Caco-2 (cell line): ENCODE measurements at places on chromosomes 1 and 21. TPM values are rescaled to one million over a fixed set of nuclear protein-coding genes. Genes with fewer than 3 reads are reported as not detected.

GRCh38 chr1:167983797-167984420, 47.0 kb upstream of the MPC2 start:
- H3K27me3 ChIP-seq, result no peaks in the 10 kb centered on the region
- no peak overlapping the region for H3K4me3 ChIP-seq
- H3K4me1 ChIP-seq, result peaks cover 9% of the 10 kb centered on the region
- DNase-seq, result no peak

- H3K36me3 ChIP-seq, result no peaks in the 10 kb centered on the region
- peak overlapping the region; percentile 58 for H3K4me3 ChIP-seq
- no peak overlapping the region for H3K27ac ChIP-seq
- H3K4me1 ChIP-seq, result peaks cover 12% of the 10 kb centered on the region; the same call in 1 of the 2 replicates
- peak; percentile 79 for DNase-seq
- peaks cover 3% of the 10 kb centered on the region; the same call in 1 of the 2 replicates for H3K27me3 ChIP-seq
Observed at GRCh38 chr1:9689011-9689706, 37.6 kb downstream of the PIK3CD start.

DNA sequence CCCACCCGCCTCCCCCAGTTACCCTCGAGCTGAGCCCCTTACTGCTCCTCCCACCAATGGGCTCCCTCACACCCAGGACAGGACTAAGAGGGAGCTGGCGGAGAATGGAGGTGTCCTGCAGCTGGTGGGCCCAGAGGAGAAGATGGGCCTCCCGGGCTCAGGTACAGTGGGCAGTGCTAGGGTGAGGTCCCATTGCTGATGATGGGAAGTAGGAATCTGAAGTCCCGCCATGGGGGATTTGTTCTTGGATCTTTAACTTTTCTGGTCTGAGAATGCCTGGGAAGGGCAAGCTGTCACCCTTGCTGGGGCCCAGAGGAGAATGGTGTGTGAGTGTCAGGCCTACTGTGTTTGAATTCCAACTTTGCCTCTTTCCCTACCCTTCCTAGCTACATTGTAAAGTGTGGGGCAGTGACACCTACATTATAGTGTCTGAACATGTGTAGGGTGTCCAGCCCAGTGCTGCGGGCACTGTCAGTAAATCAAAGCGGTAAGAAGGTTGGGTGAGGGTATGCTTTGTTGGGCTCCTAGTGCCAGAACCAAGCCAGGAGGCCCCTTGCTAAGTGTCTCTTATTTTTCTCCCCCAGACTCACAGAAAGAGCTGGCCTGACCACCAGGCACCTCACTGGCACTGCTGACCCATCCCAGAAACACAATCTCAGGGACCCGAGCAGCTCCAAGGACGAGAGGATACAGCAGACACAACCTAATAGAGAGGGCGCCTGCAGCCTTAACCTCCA, 44.7 kb downstream of the YARS1 start:
- H3K27me3 ChIP-seq, result no peaks in the 10 kb centered on the region
- no peak overlapping the region for H3K4me3 ChIP-seq
- no peak for DNase-seq
- peak overlapping the region; percentile 73 for H3K27ac ChIP-seq
- no peaks in the 10 kb centered on the region; the same call in 1 of the 2 replicates for H3K36me3 ChIP-seq

GRCh38 chr1:22619798-22620197, 16.6 kb upstream of the C1QA start:
- H3K36me3 ChIP-seq, result no peaks in the 10 kb centered on the region
- H3K4me1 ChIP-seq, result no peaks in the 10 kb centered on the region
- no peak for DNase-seq

DNA sequence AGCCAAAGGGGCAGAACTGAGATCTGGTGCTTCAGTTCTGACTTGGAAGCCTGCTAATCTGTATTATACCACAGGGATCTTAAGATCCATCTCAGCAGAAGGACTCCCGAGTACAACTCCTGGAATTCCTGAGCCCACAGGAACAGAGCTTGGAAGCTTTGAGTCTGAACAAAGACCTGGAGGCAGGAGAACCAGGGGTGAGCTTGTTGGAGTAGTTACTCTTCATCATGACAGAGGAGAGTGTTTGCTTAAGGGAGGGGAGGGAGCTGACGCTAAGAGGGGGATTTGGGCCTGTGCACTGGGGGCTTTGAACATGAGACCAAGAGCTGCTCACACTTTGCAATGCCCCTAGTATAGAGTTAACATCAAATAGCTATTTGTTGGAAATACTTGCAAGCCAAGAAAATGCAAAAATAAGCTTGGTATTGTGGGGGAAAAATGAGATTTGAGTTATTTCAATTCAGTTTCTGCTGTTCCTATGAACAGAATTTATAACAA, 41.1 kb upstream of the TRABD2B start:
- no peaks in the 10 kb centered on the region for H3K4me1 ChIP-seq
- no peaks in the 10 kb centered on the region for H3K36me3 ChIP-seq
- no peak for DNase-seq
- no peak overlapping the region for H3K27ac ChIP-seq

DNA sequence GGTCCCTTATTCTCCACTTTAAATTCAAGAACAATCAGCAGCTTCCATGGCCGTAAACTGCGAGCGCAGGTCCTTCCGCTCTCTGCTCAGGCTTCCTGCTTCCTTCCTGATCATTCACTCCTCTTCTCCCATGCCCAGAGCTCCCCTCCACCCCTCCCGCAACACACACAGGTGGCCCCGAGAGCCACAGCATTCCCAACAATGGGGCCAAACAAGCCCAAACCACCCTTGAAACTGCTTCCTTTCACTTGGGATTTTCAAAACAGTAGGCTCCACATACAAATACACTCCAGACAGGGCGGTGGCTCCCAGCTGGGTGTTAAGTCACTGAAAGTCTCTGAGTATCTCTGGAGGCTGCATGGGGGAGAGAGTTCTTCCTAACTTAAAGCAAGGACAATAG, 11.4 kb downstream of the FAM89A start:
- peaks cover 11% of the 10 kb centered on the region; the same call in 1 of the 2 replicates for H3K4me1 ChIP-seq
- H3K27me3 ChIP-seq, result no peaks in the 10 kb centered on the region
- no peaks in the 10 kb centered on the region; the same call in 1 of the 2 replicates for H3K36me3 ChIP-seq
- no peak overlapping the region for H3K4me3 ChIP-seq
- no peak for DNase-seq
- H3K27ac ChIP-seq, result no peak overlapping the region

GRCh38 chr1:52413410-52413989, 9.1 kb downstream of the PRPF38A start:
- H3K27me3 ChIP-seq, result no peaks in the 10 kb centered on the region
- no peaks in the 10 kb centered on the region for H3K4me1 ChIP-seq
- H3K4me3 ChIP-seq, result no peak overlapping the region
- H3K36me3 ChIP-seq, result peaks cover 3% of the 10 kb centered on the region; the same call in 1 of the 2 replicates
- no peak for DNase-seq
- no peak overlapping the region for H3K27ac ChIP-seq

GRCh38 chr1:64184003-64184440, 19.4 kb upstream of the UBE2U start:
- no peak overlapping the region for H3K4me3 ChIP-seq
- no peak overlapping the region for H3K27ac ChIP-seq
- H3K36me3 ChIP-seq, result no peaks in the 10 kb centered on the region
- no peaks in the 10 kb centered on the region for H3K27me3 ChIP-seq
- DNase-seq, result no peak
- no peaks in the 10 kb centered on the region for H3K4me1 ChIP-seq

GRCh38 chr21:32886339-32886738, 114.8 kb upstream of the PAXBP1 start:
- no peaks in the 10 kb centered on the region for H3K36me3 ChIP-seq
- H3K4me3 ChIP-seq, result no peak overlapping the region
- no peaks in the 10 kb centered on the region for H3K4me1 ChIP-seq
- 0 out of 2 replicates have a peak, but pooled peaks cover 2% of the 10 kb centered on the region for H3K27me3 ChIP-seq
- no peak overlapping the region for H3K27ac ChIP-seq

GRCh38 chr1:115755456-115756370, 12.8 kb downstream of the CASQ2 start:
- H3K36me3 ChIP-seq, result no peaks in the 10 kb centered on the region
- H3K27me3 ChIP-seq, result no peaks in the 10 kb centered on the region
- H3K4me1 ChIP-seq, result no peaks in the 10 kb centered on the region
- DNase-seq, result no peak

- peak; percentile 30 for DNase-seq
- H3K27me3 ChIP-seq, result no peaks in the 10 kb centered on the region
- no peaks in the 10 kb centered on the region for H3K4me1 ChIP-seq
- H3K4me3 ChIP-seq, result no peak overlapping the region
- H3K36me3 ChIP-seq, result no peaks in the 10 kb centered on the region
Observed at GRCh38 chr1:194295685-194296084, 1109.3 kb upstream of the B3GALT2 start.

DNA sequence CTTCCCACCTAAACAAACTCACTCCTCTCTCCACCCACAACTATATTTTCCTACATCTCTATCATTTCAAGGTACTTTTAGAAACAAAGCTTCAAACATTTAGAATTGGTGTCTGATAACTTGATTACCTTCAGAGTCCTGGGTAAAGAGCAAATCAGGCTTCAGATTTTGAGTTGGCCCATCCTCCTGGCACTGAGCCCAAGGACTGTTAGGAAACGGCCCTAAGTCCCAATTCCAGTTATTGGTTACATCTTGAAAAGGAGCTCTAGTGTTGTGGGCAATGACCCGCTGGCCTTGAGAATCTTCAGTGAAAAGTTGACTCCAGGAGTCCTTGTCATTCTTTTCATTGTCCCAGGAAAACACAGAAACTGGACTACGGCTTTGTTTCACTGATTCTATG, 15.1 kb downstream of the MTFR1L start:
- no peaks in the 10 kb centered on the region for H3K27me3 ChIP-seq
- DNase-seq, result no peak
- H3K4me1 ChIP-seq, result no peaks in the 10 kb centered on the region
- H3K27ac ChIP-seq, result no peak overlapping the region
- peaks cover 1% of the 10 kb centered on the region for H3K36me3 ChIP-seq

GRCh38 chr1:147824798-147825197, 64.4 kb upstream of the GJA5 start:
- no peak overlapping the region for H3K27ac ChIP-seq
- no peaks in the 10 kb centered on the region for H3K4me1 ChIP-seq
- no peak overlapping the region for H3K4me3 ChIP-seq
- no peaks in the 10 kb centered on the region for H3K27me3 ChIP-seq
- no peaks in the 10 kb centered on the region for H3K36me3 ChIP-seq

- no peak overlapping the region for H3K4me3 ChIP-seq
- peaks cover 20% of the 10 kb centered on the region for H3K4me1 ChIP-seq
- DNase-seq, result no peak
- H3K27ac ChIP-seq, result no peak overlapping the region
- no peaks in the 10 kb centered on the region for H3K27me3 ChIP-seq
- no peaks in the 10 kb centered on the region for H3K36me3 ChIP-seq
Observed at GRCh38 chr21:44461464-44462001, 6.2 kb downstream of the LRRC3 start.

DNA sequence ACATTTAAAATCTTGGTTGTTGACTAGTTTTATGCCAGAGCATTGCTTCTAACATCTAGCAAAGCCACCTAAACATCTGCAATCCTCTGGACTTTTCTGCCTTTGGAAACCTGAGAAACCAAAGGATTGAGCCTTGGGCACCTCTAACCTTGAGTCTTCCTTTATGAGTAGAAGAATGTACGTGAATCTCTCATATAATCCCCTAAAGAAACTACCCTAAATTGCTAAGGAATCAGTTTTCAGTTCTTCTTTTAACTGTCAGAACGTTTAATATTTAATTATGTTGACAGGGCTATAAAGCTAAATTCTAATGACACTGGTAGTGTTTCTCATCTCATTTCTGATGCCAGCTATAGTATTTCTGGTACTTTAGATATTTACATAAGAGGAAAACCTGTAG, 997.3 kb downstream of the AMY1C start:
- H3K27me3 ChIP-seq, result no peaks in the 10 kb centered on the region
- no peak overlapping the region for H3K4me3 ChIP-seq
- DNase-seq, result no peak
- H3K36me3 ChIP-seq, result no peaks in the 10 kb centered on the region
- no peaks in the 10 kb centered on the region for H3K4me1 ChIP-seq
- no peak overlapping the region for H3K27ac ChIP-seq

DNA sequence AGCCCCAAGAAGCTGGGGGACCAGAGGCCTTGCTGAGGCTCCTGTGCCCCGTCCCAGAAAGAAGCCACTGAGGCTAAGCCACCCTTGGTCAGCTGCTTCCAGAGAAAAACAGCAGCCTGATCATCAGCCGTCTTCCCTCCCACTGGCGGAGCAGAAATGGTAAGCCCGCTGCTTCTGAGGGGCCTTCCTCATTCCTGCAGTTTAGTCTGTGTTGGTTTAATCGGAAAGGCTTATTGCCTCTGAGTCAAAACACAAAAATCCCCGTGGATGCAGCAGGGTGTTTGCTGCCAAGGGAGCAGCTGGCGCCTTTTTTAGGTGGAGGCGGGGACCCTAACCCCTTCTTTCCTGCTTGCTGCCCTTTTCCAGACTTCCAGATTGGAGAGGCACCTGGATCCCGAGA, 33.9 kb downstream of the SPSB1 start:
- no peak for DNase-seq
- H3K4me3 ChIP-seq, result no peak overlapping the region
- H3K36me3 ChIP-seq, result no peaks in the 10 kb centered on the region
- H3K27me3 ChIP-seq, result no peaks in the 10 kb centered on the region

ITSN1 gene
- 88.5 and 98.4 TPM in 2 replicates for total RNA-seq

SERPINC1 gene
- total RNA-seq, result 0.65 and 0.98 TPM in 2 replicates

DYNLT5 gene
- total RNA-seq, result not detected in 2 replicates

F13B gene
- 0.39 TPM in 1 of 2 replicates, not detected in the other for total RNA-seq

TMCC2 gene
- 0.60 and 0.91 TPM in 2 replicates for total RNA-seq

FCGR3A gene
- not detected in 2 replicates for total RNA-seq

FAM78B gene
- total RNA-seq, result 0.21 TPM in 1 of 2 replicates, not detected in the other
